Central memory CD8-positive, alpha-beta T cell (primary cell): ENCODE measurements at places on chromosomes 11 and 22.

DNA sequence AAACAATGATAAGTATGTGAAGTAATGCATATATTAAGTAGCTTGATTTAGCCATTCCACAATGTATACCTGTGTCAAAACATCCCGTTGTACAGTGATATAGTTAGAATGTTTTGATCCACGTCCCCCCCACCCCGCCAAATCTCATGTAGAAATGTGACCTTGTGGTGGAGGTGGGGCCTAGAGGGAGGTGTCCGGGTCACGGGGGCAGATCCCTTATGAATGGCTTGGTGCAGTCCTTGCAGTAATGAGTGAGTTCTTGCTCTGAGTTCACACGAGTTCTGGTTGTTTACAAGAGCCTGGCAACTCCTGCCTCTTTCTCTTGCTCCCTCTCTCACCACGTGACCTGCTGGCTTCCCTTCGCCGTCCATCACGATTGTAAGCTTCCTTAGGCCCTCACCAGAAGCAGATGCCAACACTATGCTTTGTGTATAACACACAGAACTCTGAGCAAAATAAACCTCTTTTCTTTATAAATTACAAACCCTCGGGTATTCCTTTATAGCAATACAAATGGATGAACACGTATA, 41.6 kb downstream of the FANCF start:
- no peaks in the 10 kb centered on the region for H3K36me3 ChIP-seq
- no peak for DNase-seq
- H3K4me3 ChIP-seq = no peak overlapping the region
- no peaks in the 10 kb centered on the region for H3K4me1 ChIP-seq

DNA sequence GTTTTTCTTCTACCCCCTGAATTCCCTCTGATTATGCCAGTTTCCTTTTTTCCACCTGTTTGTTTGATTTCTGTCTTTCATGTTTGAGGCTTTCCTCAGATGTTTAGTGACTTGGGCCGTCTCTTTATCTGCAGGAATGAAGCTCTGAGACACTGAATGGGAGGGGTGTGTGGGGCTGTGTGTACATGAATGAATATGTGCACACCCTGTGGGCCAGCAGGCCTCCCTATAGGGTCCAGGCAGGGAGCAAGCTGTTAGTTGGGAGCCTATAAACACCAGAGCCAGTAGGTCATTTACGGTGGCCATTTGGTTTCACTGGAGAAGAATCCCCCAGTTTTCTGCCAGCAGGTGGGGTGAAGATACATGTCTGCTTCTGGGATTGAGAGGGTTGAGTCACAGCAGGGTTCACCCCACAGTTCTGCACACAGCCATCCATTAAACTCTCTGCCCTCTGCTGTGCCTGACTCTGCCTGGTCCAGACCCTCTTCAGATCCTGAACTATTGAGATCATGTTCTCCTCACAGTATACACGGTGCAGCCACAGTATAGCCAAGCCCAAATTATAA, 34.8 kb downstream of the BARX2 start:
- peaks cover 9% of the 10 kb centered on the region for H3K27me3 ChIP-seq
- no peak overlapping the region for H3K4me3 ChIP-seq
- no peaks in the 10 kb centered on the region for H3K4me1 ChIP-seq
- H3K36me3 ChIP-seq = no peaks in the 10 kb centered on the region
- DNase-seq = no peak
- H3K27ac ChIP-seq = no peak overlapping the region

- H3K4me1 ChIP-seq = peaks cover 7% of the 10 kb centered on the region
- H3K27ac ChIP-seq = no peak overlapping the region
- DNase-seq = no peak
- H3K36me3 ChIP-seq = no peaks in the 10 kb centered on the region
- H3K27me3 ChIP-seq = peaks cover 17% of the 10 kb centered on the region
These were observed 10.5 kb upstream of the PRRG4 start for GRCh38 chr11:32819187-32819586.

- H3K27ac ChIP-seq = no peak overlapping the region
- no peak overlapping the region for H3K4me3 ChIP-seq
- DNase-seq = no peak
These were observed 224.9 kb downstream of the DSCAML1 start for GRCh38 chr11:117572129-117572528.

DNA sequence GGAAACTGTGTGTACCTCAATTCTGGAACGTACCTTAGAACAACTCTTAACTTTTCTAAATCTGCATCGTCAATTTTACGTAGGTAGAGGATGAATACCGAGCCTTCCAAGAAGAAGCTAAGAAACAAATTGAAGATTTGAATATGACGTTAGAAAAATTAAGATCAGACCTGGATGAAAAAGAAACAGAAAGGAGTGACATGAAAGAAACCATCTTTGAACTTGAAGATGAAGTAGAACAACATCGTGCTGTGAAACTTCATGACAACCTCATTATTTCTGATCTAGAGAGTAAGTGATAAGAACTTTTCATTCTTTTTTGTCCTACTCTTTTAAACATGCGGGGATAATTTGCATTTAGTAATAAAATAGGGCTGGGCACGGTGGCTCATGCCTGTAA, 53.5 kb downstream of the SPECC1L start:
- DNase-seq = no peak
- peaks cover 33% of the 10 kb centered on the region for H3K36me3 ChIP-seq
- H3K27me3 ChIP-seq = no peaks in the 10 kb centered on the region
- no peak overlapping the region for H3K4me3 ChIP-seq
- no peak overlapping the region for H3K27ac ChIP-seq

DNA sequence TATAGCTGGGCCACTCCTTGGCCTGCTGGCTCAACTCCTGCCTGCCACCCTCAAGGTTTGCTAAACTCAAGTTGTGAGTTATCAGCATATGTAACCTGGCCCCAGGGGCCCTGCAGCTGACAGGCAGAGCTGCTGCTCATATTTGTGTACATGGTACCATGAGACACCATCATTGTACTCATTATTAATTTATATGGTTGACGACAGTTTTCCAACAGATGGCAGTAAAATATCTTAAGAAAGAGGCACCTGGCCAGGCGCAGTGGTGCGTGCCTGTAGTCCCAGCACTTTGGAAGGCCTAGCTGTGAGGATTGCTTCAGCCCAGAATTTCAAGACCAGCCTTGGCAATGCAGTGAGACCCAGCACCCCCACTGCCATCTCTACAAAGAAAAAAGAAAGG, 11.4 kb upstream of the DENND5A start:
- H3K36me3 ChIP-seq = peaks cover 14% of the 10 kb centered on the region
- no peak for DNase-seq
- peaks cover 12% of the 10 kb centered on the region for H3K4me1 ChIP-seq
- no peak overlapping the region for H3K27ac ChIP-seq
- no peaks in the 10 kb centered on the region for H3K27me3 ChIP-seq

DNA sequence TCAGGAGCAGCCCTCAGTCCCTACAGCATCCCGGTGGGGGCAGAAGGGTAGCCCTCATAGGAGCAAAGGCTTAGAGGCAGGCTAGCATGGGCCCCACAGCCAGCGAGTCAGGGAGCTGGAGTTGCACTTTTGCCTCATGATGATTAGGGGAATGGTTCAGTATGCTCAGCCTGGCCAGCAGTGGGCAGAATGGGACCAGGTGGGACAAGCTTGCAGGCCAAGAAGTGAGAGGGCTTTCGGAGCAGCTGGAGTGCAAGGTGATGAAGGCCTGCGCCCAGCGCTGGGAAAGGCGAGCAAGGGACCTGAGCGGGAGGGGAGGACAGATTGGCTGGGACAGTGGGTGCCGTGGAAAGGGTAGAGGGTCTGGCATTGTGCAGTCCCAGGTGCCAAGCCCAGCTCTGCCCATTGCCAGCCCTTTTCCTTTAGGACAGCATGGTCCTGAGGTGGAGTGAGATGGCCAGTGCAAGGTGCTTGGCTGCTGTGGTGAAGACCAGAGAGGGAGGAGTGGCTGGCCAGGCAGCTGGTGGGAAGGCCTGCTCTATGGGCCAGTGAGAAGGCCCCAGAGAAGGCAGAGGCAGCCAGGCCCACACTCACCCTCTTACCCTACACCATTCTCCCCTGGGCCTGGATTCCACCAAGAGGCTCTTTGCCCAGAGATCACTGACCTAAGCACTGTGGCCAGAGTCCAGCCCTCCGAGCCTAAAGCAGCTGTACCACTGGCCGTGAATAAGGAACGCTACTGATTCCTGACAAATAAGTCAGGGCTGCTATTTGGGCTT, 47.9 kb upstream of the SUSD2 start:
- H3K27ac ChIP-seq = peak overlapping the region; percentile 78
- H3K4me1 ChIP-seq = peaks cover 24% of the 10 kb centered on the region
- peaks cover 14% of the 10 kb centered on the region for H3K36me3 ChIP-seq

DNA sequence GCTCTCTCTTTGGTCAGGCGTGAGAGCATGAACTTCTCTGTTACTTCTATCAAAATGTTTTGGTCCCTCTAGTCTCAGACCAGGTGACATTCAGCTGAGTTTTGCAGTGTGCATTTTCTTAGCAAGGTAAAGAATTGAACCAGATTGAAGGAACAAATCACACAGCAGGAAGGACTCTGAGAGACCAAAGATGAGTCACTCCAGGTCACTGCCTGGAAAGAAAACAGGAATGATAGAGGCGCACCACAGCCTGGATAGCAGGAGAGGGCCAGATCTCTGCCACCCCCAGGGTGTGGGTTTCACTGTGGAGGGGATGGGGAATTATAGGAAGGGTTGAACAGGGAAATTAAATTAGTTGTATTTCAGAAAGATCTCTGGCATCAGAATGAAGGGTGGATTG, 788.3 kb downstream of the NTM start:
- no peaks in the 10 kb centered on the region for H3K36me3 ChIP-seq
- no peak for DNase-seq

GRCh38 chr11:84165139-84165538, 879.0 kb upstream of the CCDC90B start:
- no peak for DNase-seq
- H3K27ac ChIP-seq = no peak overlapping the region
- H3K27me3 ChIP-seq = no peaks in the 10 kb centered on the region
- H3K36me3 ChIP-seq = no peaks in the 10 kb centered on the region
- no peak overlapping the region for H3K4me3 ChIP-seq
- H3K4me1 ChIP-seq = no peaks in the 10 kb centered on the region

- H3K27ac ChIP-seq = no peak overlapping the region
- no peak for DNase-seq
- peaks cover 35% of the 10 kb centered on the region for H3K27me3 ChIP-seq
- H3K36me3 ChIP-seq = peaks cover 21% of the 10 kb centered on the region
- peaks cover 17% of the 10 kb centered on the region for H3K4me1 ChIP-seq
- peak overlapping the region; percentile 70 for H3K4me3 ChIP-seq
These were observed 934 bp upstream of the TMEM132A start for GRCh38 chr11:60923326-60923725.

DNA sequence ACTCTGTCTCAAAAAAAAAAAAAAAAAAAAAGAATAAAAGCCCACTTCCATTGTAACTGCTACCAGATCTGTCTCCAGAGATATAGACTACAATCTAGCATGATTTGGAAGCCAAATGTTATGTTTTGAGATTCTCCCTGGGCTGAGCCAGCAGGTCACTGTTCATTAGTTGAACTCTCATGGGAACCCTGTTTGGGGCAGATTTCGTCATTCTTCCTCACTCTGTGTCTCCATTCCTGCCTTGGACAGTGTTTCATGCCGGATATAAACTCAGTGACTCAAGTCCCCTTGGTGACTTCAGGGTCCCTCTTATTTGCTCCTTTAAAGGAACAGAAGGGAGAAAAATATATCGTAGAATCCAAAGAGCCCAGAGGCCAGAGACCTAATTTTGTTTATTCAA, 378.1 kb downstream of the LARGE1 start:
- no peak for DNase-seq
- H3K36me3 ChIP-seq = peaks cover 2% of the 10 kb centered on the region
- H3K27me3 ChIP-seq = no peaks in the 10 kb centered on the region
- no peak overlapping the region for H3K4me3 ChIP-seq

DNA sequence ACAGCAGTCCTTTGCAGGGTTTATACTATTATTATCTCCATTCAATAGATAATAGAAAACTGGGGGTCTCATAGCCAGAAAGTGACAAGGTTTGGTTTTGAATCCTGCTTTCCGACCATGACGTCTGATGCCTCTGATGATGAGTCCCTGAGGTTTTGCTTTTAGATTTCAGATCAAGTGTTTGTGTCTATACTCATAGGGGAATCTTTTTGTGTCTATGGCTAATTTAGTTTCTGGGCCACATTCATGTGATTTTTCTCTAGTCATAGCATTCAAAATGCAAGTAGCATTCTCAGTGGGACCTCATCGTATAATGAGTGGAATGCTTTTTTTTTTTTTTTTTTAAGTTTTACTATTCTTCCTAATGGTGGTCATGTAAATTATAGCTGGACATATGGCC, 72.9 kb downstream of the TNRC6B start:
- DNase-seq = no peak
- H3K27me3 ChIP-seq = no peaks in the 10 kb centered on the region
- H3K36me3 ChIP-seq = peaks cover 12% of the 10 kb centered on the region
- peaks cover 55% of the 10 kb centered on the region for H3K4me1 ChIP-seq
- H3K4me3 ChIP-seq = no peak overlapping the region

DNA sequence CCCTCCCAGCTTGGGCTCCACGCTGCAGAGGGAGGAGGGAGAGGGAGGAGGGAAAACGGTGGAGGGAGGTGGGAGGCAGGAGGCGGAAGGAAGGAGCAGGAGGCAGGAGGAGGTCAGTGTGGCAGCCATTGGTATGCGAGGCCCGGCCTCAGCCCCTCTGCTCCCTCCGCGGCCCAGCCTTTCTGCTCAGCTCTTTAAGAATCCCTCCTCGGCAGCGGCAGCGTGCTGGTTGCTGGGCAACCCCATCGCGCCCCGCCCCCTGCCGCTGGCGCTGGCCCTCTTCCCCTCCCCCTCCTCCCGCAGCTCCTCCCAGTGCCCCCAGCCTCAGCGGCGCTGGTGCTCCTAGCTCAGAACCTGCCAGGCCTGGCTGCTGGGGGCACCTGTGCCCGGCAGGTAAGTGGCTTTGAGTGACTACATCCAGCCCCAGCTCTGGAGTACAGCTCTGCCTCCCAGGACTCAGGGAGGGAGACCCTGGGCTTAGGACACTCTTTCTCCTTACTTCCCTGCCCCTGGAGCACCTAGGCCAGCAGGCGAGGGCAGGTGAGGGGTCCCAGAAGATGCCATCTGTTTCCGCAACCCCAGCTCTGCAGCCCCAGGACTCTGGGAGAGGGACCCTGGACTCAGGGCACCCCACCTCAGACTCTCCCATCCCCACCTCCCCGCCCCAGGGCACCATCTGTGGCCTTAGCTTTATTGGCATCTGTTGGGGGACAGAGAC, 7.2 kb upstream of the FLRT1 start:
- H3K27me3 ChIP-seq = peaks cover 46% of the 10 kb centered on the region
- no peak overlapping the region for H3K27ac ChIP-seq
- H3K4me1 ChIP-seq = no peaks in the 10 kb centered on the region
- H3K4me3 ChIP-seq = no peak overlapping the region
- H3K36me3 ChIP-seq = no peaks in the 10 kb centered on the region
- DNase-seq = no peak

DNA sequence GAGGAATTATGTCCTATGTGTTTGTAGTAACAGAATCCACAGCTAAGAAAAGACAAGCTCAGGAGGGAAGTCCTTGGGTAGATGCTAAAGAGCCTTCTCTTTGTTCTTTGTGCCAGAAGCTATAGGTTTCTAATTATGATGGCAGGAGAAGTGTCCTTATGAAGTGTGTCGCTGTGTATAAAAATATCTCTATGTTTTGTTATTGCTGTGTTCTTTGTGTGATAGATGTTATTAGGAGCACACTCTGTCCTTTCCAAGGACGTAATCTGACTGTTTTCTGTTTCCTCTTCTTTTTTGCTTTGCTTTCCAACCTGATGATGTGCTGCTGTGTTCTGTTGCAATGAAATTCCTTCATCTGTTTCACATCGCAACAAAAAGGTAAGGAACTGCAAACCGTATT, 171.9 kb downstream of the NCAM1 start:
- no peak overlapping the region for H3K27ac ChIP-seq
- no peak overlapping the region for H3K4me3 ChIP-seq
- peaks cover 2% of the 10 kb centered on the region for H3K36me3 ChIP-seq
- no peaks in the 10 kb centered on the region for H3K4me1 ChIP-seq
